Activated T-helper 17 cell treated with anti-CD3 and anti-CD28 coated beads, Interleukin-2, amount 50 U/mL, for 72 hours (primary cell): ENCODE measurements at places on chromosomes 1 and 21. TPM values are rescaled to one million over a fixed set of nuclear protein-coding genes. Genes with fewer than 3 reads are reported as not detected.

The ZZZ3 gene
- total RNA-seq: 47.8 TPM

The APCS gene
- not detected for total RNA-seq

The SYCP1 gene
- total RNA-seq: not detected

DNA sequence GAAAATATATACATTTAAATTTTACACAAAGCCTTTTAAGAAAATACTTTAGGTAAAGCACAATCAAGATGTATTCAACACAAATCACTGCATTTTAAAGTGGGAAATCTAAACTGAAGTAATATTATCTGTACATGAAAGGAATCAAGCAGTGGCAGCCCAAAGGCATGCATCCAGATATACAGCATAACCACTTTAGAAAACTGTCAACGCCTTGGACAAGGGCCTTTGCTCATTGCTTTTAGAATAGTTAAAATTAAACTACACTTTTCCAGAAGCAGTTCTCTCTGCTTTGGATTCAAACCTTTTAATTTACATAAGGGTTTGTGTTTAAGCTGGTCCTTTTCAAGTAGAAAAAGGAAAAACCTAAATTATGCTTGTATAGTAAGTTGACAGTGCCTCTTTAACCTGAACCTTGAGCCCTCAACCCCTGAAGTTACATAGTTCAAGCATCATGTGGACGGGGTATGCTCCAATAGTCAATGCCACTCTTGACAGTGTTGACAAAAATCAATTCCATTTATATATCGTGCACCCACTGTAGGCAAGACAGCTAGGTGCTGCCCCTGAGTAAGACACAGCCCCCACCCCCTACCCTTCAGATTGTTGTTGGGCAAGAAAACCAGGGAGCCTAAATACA, 22.9 kb downstream of the TOR3A start:
- no peak for ATAC-seq

DNA sequence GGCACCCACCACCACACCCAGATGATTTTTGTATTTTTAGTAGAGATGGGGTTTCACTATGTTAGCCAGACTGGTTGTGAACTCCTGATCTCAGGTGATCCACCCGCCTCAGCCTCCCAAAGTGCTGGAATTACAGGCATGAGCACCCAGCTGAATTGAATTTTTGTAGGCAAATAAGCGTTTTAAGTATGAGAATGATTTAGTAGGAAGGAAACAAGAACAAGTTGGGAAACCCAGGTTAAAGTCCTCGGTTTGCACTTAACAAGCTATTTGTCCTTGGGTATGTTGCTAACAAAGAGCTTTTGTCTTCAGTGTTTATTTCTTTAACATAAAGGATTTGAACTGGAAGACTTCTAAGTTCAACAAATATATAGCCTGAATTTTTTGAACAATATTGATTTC, 23.9 kb downstream of the BTF3L4 start:
- no peak for ATAC-seq

- ATAC-seq: no peak
These were observed 8.4 kb upstream of the KPNA6 start for GRCh38 chr1:32099426-32099825.
